ENCODE measurements at places on chromosomes 1 and 21.
A peak's percentile ranks its signal among the peaks of the same experiment; 100 is the strongest.

DNA sequence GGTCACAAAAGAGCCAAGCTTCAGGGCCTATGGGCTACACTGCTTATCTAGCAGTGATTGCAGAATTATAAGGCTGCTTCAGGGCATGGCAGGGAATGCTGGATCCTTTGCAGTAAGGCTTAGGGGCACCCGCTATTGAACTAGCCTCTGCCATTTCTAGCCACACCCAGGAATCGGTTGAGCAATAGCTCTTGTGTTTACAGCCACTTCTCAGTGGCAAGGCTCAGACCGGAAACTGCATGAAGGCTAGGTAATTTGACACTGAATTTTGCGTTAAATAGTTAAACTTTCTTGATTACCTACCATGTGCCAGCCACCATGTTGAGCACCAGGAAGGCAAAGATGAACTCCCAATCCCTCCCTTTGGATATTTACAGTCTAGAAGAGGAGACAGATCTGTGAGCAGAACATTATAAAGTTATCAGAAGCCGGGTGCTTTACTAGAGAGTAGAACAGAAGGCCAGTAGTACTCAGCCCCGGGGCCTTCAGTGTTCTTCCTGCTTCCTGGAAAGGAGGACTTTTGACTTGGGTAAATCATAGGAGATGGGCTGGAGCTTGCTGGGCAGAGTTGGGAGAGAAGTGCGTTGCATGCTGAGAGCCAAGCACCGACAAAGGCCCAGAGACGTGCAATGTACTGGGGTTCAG is 98.6 kb upstream of the LPGAT1 start:
- peak; percentile 62 for DNase-seq

GRCh38 chr1:54012863-54013262 is 5.1 kb downstream of the LDLRAD1 start:
- no peak for DNase-seq

- no peak for DNase-seq
Observed at GRCh38 chr1:226604560-226605317, 56.2 kb downstream of the STUM start.

GRCh38 chr1:22288593-22289241 is 145.8 kb upstream of the WNT4 start:
- DNase-seq = no peak

DNA sequence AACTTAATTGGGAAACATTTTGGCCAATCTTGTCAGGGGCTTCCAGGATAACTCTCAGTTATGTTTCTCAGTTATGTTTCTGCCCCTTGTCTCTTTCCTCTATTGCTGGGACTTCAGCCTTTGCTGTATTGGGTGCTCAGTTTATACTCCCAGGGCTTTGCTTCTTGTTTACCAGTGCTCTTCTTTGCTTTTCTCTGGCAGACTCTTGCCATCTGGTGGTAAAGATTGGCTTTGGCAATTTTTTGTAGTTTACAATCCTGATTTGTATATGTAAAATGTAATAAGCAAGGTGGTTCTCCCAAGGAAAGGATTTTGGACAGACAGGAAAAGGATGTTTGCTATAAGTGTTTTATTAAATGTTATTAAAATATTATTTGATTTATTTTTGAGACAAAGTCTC is 37.9 kb downstream of the FABP3 start:
- DNase-seq = peak; percentile 29

- no peak for DNase-seq
Observed at GRCh38 chr1:228786361-228787129, 51.3 kb downstream of the RHOU start.

GRCh38 chr1:9081473-9081872 is 12.0 kb upstream of the SLC2A5 start:
- DNase-seq = no peak

- no peak for DNase-seq
Observed at GRCh38 chr1:94951509-94952208, 24.7 kb upstream of the CNN3 start.

GRCh38 chr1:6288665-6289064 is 27.8 kb upstream of the GPR153 start:
- no peak for DNase-seq

DNA sequence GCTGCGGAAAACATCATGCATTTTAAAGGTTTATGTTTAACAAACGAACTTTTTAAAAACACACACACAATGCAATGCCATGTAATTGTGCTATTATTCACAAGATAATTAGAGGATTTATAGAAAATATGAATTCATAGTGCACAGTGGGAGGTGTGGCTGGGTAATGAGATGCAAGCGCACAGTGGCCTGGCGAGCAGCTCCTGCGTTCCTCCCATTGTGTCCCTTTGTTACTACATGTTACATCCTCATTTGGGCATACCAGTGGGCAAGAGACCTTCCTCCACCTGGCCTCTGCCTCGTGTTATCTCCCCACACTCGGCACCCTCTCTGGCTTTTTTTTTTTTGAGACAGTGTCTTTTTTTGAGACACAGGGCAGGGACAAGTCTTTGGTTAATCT is 30.0 kb upstream of the TENT5B start:
- DNase-seq = no peak

DNA sequence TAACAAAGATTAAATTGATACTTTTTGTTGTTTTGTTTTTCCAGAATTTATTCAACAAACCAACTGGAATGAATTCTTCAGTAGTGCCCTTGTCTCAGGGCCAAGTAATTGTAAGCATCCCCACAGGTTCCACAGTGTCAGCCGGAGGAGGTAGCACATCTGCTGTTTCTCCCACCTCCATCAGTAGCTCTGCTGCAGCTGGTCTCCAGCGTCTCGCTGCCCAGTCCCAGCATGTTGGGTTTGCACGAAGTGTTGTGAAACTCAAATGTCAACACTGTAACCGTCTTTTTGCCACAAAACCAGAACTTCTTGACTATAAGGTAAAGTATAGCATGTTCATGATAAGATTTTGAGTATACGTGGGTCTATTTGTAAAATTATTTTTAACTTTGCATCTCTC is 118.5 kb downstream of the ZMYM4 start:
- no peak for DNase-seq

DNA sequence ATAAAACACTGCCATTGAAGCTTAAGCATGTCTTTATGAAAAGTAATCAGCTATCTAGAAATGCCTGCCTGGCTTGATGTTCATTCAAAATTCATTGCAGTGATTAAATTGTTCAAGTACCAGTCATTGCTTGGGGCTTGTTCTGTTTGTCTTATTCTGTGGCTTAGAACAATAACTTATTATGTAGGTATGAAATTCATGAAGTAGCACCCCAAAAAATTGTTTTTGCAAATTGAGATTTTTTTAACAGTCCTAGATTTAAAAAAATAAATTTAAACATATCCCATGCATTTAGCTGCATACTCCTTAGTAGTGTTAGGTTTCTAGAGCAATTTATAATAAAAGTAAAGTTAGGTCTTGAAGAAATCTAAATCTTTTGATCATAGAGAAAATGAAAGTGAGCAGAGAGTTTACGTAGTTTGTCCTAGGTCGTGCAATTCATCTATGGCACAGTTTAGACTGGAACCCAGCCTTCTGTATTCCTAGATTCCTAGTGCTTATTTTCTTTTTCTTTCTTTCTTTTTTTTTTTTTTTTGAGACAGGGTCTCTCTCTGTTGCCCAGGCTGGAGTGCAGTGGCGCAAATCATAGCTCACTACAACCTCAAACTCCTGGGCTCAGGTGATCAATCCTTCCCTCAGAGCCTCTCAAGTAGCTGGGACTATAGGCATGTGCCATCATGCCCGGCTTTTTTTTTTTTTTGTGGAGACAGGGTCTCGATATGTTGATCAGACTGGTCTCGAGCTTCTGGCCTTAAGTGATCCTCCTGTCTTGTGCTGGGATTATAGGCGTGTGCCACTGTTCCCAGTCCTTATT is 9.3 kb downstream of the MIER1 start:
- no peak for DNase-seq

DNA sequence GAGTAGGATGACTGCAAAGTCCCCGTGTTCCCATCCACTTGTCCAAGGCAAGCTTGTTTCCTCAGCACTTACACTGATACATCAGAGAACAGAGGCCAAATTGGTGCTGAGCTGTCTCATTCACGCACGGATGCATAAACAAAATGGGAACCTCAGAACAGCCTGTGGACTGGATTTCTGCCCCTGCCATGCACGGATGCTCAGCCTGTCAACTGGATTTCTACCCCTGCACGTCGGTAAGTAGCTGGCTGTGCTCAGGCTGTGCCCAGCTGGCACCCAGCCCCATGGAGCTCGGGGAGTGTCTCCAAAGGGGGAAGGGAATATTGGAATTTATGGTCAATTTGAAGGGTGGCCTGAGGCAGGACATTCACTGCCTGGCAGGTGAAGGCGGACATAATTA is 40.8 kb upstream of the TMPRSS2 start:
- no peak for DNase-seq

- DNase-seq = peak; percentile 73
Observed at GRCh38 chr1:234676103-234676594, 66.2 kb upstream of the IRF2BP2 start.

GRCh38 chr1:196660852-196661251 is 9.0 kb downstream of the CFH start:
- DNase-seq = peak; percentile 39

DNA sequence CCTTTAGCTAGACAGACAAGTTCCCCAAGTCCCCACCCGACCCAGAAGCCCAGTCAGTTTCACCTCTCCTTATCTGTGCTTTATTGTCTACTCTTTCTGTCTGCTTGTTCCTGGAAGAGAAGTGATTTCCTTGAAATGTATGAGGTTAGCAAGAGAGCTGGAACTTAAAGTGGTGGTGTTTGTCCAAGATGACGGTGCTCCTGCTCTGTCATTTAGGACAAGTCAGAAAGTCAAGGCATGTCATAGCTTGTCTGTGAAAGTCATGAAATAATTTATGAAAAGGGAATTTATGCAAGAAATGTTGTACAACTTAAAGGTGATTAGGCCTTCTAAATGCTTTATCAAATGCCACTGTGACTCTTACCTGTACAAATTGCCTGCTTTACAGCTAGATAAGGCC is 178.1 kb downstream of the PLA2G4A start:
- DNase-seq = no peak

DNA sequence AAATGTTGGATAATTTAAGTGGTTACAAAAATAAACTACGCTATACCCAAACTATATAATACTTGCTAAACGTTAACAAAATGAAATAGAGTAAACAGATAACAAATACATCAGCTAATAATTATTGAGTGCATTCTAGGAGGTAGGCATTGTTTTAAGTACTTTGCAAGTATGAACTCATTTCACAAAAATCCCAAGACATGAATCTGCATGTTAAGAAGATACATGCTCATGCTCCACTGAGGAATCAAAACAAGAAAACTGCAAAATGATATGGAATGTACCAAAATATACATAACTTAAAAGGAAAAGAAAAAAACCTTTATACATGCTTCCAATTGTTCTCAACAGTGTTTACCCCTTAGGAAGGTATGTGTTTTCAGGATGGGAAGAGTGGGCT is 2.5 kb downstream of the FRRS1 start:
- peak; percentile 20 for DNase-seq

- peak; percentile 52 for DNase-seq
Observed at GRCh38 chr1:9717193-9718005, 65.9 kb downstream of the PIK3CD start.

GRCh38 chr1:78340006-78340405 is 150.8 kb upstream of the PTGFR start:
- peak; percentile 90 for DNase-seq

DNA sequence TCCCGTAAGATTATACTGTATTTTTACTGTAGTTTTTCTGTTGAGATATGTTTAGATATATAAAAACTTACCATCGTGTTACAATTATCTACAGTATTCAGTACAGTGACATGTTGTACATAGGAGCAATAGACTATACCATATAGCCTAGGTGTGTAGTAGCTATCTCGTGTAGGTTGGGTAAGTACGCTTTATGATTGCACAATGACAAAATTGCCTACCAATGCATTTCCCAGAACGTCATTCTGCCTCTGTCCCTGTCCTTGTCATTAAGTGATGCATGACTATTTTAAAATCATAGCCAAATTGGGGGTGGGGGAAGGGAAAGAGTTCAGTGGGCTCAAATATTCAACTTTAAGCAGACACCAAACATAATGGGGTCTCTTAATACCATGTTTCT is 233.8 kb upstream of the TMEM51 start:
- DNase-seq = no peak

DNA sequence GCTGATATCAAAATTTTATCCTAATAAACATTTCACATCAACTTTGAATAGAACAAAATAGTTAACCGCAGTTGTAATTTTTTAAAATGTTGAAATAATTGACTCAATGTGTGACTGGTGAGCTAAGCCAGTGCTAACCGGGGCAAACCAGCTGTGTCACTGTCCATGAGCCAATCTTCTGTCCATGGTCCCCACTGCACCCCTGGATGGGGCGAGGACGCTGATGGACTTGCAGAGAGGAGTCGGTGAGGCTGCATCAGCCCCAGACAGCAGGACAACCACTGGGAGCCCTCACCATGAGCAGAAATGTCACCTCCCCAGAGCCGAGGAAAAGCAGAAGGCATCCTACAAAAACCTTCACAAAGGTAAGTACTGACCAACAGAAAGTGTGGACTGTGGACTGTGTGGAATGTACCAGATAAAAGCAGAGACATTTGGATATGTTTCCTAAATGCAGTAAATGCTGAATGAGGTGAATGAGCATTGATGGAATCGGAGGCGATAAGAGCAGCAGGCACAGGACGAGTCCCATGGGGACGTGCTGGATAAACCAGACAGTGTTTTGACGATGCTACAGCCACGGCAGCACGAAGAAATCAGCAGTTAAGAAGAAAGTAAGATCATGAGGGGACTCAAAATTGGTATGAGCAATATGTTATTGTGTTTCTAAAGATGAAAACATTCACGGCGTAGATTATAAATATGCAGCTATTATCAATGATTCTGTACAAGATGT is 115.0 kb upstream of the BACE2 start:
- DNase-seq = no peak

DNA sequence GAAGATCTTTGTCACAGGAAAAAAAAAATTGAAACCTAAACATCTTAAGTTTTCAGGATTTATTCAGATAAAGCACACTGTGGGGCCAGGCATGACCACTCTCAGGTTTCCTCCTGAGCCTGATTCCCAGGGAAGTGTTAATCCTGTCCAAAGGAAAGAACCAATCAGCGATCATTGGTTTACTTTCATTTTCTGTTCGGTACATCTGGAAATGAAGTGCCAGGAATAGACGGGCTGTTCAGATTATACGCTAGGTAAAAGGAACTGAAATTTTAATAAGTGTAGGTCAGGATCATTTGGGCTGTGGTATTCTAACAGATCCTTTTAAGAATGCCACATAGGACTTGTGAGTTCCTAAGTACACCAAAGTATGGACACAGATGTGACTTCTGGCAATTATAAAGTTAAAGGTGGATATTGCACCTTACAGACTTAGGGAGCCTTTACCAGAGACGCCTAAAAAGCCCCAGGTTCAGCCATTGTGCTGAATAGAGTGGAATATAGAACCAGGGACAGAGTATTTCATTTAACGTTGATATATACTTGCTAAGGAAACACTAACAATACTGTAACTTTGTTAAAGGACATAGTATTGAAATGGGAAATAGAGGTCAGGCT is 9.3 kb upstream of the CACYBP start:
- DNase-seq = peak; percentile 39

DNA sequence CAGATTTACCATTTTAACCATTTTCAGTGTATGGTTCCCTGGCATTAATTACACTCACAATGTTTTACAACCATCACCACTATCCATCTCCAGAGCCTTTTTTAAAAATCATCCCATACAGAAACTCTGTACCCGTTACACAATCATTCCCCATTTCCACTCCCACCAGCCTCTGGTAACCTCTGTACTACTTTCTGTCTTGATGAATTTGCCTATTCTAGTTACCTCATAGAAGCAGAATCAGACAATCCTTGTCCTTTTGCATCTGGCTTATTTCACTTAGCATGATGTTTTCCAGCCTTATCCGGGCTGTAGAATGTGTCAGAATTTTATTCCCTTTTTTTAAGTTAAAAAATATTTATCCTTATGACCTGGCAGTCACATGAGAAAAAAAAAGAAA is 33.0 kb downstream of the PGM1 start:
- DNase-seq = no peak

GRCh38 chr1:15758953-15759661 is 512 bp downstream of the FBLIM1 start:
- DNase-seq = no peak

All from iris pigment epithelial cell (primary cell).